Fibroblast of the aortic adventitia (primary cell): ENCODE measurements at places on chromosomes 1 and 21. TPM values are rescaled to one million over a fixed set of nuclear protein-coding genes. Genes with fewer than 3 reads are reported as not detected.

Gene TMIGD3
- total RNA-seq, result not detected in 2 replicates

Gene RIMS3
- 0.36 and 0.57 TPM in 2 replicates for total RNA-seq

Gene FAM72D
- total RNA-seq, result 2.2 TPM in 1 of 2 replicates, not detected in the other

Gene KLHL17
- total RNA-seq, result 1.8 and 5.0 TPM in 2 replicates

Gene FRRS1
- total RNA-seq, result 17.1 and 24.7 TPM in 2 replicates

DNA sequence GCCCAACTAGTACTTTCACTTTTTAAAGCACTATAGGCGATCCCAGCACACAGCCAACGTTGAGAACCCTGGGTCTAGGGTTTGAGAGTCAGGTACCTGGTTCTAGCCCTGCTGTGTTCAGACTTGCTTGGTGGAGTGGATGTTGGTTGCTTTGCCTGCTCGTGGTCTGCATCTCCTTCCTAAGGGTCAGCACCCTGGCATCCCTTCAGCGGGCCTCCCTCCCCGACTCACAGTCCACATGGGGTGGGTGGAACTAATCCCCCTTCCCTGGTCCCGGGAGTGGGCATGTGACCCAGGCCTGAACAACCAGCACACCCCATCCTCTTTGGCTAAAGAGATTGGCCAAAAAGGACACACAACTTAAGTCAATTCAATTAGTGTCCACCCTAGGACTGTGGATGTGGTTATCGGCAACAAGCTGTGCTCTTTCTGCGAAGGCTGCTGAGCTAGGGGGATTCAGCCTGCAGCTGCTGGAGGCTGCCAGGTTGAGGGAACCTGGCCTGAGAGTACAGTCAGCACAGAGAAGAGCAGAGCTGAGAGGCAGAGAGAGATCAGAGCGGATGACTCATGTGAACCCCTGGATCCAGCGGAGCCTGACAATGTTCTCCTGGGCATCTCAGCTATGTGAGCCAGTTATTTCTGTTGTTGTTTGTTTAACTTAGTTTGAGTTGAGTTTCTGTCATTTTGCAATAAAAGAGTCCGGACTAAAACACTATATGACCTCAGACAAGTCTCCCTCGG lies 138.9 kb downstream of the ACTL8 start:
- DNase-seq, result no peak

DNA sequence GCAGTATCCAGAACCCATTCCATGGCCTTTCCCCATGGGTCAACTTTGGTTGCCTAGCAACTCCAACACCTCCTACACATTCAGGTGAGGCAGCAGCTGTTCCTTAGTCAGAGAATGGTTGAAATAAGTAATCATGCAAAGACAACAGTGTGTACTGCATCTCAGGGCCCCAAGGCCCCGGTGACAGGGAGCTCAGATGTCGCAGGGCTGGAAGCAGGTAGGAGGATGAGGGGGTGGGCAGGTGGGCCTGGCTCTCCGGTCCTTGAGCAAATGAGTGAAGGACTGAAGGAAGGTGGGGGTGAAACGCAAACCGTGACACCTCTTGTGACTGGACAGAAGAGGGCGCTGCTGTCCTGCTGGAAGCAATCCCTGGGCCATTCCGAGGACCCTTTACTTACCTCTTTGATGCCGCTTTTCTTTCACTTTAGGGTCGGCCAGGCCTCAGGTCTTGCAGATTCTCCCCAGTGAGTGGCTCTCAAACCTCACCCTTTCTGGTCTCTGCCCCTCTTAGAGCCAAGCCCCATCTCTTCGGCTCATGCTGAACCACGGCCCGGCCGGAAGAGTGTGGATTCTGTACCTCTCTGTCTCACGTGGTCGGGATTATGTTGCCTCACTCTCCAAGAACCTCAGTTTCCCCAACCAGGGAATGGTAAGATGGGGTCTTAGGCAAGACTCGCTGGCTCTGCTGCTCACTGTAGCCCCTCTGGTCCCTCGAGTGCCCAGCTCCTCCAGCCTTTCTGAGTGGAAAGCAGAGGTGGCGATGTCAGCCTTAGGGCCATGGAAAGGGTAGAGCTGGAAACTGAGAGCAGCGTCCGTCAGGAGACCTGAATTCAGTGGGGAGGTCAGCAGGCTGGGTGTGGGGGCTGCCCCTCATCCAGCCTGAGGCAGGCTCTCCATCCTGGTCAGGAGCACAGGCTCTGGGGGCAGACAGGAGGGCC lies 5.6 kb upstream of the KCNA10 start:
- DNase-seq, result peak; percentile 30

DNA sequence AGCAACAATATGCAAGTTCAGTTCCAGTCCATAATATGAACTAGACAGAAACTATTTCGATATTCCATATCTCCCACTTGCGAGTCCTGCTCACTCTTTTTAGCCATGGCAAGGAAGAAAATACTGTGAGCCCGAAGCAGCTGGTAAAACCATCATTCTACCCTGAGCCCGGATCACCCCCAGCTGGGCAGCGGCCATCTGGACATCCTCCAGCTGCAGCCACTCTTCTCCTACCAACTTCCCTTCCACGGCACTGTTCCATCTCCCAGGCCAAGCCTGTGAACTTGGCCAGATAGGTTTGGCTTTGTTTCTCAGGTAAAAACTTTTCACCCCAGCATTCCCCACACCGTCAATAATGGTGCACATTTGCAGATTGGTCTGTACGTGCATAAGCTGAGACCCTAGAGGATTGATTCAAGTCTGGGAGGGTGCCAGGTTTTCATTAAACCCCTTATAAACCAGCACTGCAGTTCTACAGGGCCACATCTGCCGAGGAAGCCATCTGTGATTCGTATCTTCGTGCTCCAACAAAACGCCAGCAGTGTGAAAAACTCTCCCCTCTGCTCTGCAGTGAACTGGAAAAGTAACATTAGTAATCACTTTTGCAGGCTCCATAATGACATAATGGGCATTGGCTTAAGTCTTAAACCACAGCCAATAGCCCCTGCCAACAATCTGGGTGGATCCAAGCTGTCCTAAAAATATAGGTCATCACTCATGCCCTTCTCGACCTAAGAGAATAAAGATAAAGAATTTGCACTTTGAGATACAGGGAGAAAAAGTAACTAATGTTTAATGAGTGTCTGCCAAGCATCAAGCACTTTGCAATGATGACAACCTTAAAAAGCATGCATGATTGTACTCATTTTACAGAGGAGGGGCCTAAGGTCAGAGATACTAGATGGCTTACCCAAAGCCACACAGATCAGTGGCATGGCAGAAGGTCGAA lies 205.1 kb downstream of the PLPP3 start:
- DNase-seq, result peak; percentile 68

DNA sequence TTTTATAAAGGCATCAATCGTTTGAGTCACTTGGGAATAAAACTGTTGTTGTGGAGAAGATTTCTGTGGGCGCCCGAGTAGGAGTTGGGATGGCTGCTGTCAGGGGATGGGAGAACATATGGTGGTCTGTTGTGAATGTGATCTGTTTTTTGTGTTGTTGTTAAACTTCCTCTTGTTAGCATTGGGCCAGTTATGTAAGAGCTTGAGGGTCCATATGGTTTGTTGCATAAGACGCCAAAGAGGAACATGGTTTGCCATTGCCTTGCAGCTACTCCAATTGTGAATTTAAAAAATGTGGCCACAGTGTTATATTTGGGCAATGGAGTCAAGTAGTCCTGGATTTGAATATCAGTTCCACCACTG lies 136.1 kb upstream of the JUN start:
- no peak for DNase-seq

- DNase-seq, result no peak
Measured at GRCh38 chr1:166395729-166396128, 228.9 kb upstream of the FAM78B start.

- DNase-seq, result no peak
Measured at GRCh38 chr1:199671684-199672083, 355.8 kb upstream of the NR5A2 start.

DNA sequence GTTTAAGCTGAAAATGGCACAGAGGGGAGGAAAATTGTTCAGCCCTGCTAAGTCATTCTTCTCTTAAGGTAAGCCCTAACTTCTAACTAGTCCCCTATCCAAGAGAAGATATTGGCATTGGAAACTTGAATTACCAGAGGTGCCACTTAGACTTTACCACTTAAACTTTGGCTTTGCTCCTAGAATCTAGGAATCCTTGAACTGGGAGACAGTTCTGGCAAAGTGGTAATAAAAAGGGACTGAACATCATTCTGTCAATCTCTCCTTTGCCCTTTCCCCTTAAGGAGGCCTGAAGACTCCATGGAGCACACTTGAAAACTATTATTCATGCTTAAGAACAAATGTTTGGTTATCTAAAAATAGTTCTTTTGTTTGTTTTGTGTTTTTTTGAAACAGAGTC lies 8.4 kb downstream of the ATP1A4 start:
- no peak for DNase-seq

GRCh38 chr1:190067592-190067991 lies 410.1 kb downstream of the BRINP3 start:
- peak; percentile 40 for DNase-seq

DNA sequence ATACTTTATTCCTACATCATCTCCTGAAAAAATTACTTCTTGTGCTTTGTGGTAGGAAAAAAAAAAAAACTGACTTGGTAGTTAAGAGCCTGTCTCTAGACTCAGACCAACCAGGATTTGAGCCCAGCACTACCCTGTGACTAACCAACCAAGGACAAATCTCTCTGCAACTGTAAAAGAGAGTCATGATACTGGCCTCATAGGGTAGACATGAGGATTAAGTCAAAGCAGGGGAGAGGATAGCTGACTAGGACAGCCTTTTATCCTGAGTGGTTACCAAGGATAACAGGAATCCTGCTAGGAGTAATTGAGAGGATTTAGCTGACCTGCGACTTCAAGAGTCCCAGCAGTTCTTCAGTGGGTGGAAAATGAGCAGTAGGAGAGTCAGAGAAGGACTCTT lies 112.8 kb downstream of the C1orf21 start:
- DNase-seq, result peak; percentile 22

DNA sequence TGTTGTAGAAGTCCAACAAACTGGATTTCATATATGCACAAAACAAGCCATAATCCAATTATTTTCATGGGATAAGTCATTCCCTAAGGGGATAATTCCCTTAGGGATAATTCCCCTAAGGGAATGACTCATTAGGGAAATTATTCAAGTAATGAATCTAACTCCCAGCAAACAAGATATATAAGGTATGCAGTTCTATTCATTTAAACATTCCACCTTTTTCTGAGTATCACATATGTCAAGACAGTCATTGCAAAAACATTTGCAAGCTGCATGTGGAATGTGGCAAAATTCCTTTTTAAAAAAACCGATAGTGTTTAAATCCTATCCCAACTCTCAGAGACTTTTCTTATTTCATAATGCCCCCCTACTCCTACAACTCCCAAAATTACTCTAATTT lies 131.2 kb downstream of the AKT3 start:
- DNase-seq, result peak; percentile 94

DNA sequence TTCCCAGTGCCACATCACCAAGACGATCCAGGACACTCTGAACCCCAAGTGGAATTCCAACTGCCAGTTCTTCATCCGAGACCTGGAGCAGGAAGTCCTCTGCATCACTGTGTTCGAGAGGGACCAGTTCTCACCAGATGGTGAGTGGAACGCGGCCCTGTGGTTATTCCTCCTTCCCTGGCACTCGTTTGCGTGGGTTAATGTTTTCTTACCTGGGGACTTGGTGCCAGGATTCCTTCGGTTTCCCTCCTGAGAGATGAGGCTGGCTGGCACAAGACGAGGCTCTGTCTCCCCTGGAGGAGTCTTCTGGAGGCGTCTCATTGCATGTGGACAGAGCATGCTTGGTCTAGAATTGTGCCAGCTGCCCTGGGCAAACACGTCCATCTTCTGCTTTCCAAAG lies 29.3 kb downstream of the ATP5PO start:
- DNase-seq, result no peak

- DNase-seq, result peak; percentile 22
Measured at GRCh38 chr1:109497449-109498160, 3.7 kb downstream of the CYB561D1 start.
